ENCODE measurements at places on chromosomes 6 and 20.

GRCh38 chr6:160791981-160792418 is 90.0 kb downstream of the PLG start:
- DNase-seq, result no peak

DNA sequence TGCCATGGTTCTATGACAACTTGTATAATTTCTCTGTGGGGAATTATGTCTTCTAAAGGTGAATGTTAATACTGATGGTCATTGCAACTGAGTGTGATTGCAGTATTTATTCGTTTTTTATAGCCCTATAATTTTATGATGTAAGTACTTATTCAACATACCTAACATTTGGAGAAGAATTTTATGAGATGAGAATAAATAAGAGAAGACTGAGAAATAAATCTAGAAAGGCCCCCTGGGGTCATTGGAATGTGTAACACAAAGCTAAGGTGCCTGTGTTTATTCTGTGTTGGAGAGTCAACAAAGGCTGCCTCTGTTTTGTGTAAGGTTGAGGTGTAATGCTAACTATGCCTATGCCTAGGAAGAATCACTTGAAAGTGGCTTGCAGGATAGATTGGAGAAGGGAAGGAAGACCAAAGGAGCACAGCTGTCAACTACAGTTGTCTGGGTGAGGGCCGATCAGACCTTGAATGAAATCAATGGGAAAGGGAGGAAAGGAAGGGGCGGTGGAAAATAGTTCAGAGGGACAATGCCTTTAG is 1076.7 kb downstream of the KIF16B start:
- peak; percentile 64 for DNase-seq

GRCh38 chr6:2432292-2432691 is 186.9 kb upstream of the GMDS start:
- no peak for DNase-seq

DNA sequence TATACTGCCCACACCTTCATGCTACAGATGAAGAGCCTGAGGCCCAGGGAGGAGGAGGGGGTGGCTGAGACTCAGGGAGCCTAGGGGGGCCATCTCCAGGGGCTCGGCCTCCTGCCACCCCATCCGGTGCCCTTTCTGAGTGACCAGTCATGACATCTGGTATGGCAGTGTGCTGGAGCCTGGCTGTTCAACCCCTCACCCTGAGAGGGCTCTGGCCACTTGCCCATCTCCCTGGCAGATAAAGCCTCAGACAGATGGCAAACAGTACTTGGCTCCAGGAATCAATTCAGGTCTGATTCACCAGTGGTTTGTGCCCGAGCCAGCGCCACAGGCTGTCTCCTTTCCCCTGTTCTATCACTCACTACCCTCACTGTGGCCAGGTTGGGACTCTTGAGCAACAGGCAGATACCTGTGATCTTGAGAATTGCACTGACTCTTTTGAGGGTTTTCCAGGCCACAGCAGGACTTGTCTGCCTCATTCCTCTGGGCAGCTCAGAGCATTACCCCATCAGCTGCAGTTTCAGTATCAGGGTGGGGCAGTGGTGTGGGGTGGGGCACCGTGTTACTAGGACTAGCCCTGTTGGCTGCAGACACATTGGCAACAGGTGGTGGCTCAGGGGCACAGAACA is 22.8 kb downstream of the SRSF3 start:
- no peak for DNase-seq

DNA sequence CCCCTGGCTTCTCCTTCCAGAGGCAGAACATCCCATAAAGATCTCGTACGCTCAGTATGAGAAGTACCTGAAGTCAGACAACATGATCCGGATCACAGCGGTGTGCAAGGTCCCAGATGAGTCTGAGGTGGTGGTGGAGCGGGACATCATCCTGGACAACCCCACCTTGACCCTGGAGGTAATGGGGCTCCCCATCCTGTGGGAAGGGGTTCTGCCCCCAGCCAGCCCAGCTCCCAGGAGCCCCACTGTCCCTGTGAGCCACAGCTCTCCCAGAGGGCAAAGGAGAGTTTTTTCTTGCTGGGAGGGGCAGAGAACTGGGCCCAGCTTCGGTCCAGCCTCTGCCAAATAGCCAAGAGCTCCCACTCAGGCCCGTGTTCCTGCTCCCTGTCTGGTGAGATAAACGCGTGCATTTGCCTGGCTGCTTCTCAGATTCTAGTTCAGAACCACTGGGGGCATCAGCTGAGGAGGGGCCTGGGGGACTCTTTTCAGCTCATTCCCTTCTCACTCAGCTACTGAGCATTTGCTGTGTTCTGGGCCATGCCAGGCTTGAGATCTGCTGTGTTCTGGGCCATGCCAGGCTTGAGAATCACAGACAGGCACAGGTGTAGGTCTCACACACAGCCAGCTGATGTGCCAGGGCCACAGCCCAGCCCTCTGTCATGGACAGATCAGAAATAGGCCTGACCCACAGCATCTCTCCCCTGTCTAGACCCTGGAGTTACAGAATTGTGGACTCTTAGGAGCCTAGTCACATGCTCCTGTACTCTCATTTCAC is 39.5 kb downstream of the TGM3 start:
- no peak for DNase-seq

GRCh38 chr6:8743170-8743745 is 307.9 kb upstream of the SLC35B3 start:
- DNase-seq, result no peak

DNA sequence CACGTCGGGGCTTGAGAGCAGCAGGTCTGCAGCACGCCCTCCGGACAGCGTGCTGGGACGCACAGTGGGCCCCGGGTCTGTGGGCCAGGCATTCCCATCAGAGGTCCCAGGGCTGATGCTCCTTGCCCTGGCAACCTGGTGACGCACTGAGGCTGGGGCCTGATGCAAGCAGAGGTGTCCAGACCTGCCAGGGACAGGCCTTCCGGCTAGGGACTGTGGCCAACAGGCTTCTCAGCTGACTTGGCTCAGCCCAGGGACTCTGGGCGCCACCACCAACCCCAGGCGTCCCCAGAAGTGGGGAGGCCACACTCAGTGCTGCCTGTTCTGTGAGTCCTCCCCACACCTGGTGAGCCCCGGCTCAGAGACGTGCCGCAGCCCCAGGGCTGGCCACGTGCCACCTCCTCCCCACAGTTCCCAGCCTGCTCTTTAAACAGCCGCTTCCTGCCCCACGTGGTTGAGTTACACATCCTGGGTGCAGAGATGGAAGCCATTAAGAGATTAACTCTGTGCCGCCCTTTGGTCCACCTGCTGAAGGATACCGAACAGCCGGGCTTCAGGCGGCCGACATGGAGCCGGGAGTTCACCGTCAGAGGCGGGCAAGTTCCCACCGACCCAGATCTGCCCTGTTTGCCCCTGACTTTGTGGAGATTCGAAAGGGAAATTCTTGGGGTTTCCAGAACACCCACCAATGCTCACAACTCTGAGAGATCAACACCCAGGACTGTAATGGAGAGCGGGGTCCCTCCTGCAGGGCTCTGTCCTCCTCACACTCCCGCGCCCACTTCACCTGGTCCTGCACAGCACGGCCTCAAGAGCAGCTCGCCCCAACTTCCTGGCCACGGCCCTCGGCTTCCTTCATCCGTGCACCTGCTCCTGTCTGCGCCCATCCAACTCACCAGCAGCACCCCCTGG is 37.6 kb upstream of the ZBP1 start:
- DNase-seq, result no peak

GRCh38 chr6:163667372-163668060 is 253.0 kb downstream of the QKI start:
- no peak for DNase-seq

GRCh38 chr20:15528391-15529111 is 1044.7 kb downstream of the KIF16B start:
- DNase-seq, result no peak

DNA sequence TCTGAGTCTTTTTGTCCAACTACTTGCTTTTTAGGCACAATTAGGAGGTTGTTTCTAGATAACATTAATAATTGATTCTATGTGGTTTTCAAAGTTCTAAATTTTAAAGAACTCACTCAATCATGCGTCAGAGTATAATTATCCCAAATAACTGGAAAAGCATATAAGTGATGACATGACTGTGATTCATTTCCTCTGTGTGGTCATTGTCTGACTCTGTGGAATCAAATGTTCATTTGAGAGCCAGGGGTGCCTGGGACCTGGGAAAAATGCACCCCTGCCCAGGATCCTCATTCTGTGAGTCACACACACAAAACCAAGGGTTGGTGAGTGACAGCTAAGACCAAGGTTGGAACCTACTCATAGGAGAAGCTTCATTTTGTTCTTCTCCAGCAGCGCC is 127.1 kb upstream of the MLIP start:
- no peak for DNase-seq

DNA sequence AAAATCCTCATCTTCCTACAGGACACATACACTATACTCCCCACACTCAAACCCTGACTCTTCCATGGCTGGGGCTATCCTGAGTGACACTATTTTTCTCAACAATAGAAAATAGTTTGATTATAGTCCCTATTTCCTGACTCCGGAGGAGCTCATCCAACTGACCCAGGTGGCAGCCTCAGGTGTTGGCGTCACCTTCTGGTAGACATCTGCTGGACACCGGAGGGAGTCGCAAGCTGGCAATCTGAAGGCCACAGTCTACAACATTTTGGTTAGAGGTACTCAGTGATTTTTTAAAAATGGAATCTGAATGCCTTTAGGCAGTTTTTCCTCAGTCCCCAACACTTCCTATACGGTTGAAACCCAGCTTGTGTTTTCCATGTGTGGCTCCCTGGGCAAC is 32.2 kb upstream of the OCSTAMP start:
- peak; percentile 57 for DNase-seq

DNA sequence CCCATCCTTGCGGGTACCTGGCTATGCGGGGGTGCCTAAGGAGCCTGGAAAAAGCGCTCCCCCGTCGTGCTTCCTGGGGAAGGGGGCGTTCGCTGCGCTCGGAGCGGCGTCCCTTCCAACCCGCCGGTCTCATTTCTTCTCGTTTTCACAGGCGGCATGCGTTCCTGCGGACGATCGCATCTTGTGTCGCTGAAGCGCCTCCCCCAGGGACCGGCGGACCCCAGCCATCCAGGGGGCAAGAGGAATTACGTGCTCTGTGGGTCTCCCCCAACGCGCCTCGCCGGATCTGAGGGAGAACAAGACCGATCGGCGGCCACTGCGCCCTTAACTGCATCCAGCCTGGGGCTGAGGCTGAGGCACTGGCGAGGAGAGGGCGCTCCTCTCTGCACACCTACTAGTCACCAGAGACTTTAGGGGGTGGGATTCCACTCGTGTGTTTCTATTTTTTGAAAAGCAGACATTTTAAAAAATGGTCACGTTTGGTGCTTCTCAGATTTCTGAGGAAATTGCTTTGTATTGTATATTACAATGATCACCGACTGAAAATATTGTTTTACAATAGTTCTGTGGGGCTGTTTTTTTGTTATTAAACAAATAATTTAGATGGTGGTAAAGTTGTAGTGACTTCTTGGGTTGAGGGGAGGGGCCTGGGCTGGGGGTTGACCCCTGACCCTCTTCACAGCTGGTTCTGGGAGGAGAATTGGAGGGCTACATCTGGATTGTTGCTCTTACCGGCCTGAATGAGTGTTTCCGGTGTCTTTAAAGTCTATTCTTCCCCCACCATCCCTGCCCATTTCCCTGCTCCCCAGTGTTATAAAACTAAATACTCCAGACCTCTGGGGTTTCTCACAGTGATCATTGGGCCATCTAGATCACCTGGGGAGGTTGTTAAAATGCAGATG is 1.1 kb downstream of the ID1 start:
- DNase-seq, result peak; percentile 68

DNA sequence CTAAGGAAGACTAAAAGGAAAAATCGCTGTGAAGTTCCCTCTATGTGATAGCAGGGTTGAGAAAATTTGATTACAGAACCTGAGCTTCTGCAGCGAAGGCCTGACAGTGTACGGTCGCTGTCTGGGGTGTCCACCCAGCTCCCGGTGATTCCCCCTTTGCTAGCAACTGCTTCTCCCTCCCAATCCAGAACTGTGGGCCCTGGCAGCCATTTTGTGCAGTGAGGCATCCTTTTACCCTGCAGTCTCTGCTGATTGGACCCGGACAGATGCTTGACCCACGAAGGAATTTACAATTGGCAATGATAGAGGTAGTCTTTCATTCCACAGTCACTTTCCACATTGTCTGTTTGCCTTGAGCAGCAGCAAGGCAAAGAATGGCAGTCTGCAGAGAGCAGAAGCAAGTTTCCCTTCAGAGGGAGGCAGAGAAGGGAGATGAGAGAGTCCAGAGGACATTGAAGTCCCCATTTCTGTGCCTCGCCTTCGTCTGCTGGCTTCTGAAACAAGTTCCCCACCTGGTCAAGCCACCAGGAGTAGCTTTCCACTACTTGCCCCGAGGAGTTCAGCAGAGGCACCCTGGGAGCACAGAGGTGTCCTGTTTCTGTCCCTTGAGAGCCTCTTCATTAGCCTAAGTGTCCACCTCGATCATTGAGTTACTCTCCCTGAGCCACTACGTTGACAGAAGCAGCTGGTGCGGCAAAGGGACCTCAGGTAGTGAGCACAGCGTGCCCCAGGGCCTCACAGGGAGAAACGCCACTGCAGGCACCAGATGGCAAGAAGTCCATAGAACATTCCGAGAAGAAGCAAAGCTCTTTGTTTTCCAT is 370.3 kb downstream of the NRN1 start:
- no peak for DNase-seq

DNA sequence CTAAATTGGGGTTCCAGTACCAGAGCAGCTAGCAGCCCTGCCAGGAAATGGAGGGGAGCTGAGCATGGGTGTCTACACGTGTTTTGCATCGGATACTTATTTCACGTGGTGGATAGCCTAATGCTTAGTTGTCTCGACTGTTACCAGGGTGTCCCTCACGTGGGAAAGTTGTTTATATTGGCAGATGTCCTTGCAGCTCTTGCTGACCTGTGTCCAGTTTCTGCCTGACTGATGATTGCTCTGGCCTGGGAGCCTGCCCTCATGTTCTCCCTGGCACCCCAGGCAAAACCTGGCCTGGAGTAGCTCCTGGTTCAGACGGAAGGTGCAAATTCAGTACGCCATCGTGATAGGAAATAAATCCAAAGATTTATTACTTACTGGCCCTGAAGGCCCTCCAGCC is 11.8 kb upstream of the FERMT1 start:
- DNase-seq, result no peak

- no peak for DNase-seq
These were observed 435.8 kb upstream of the JARID2 start for GRCh38 chr6:14810021-14810420.

- DNase-seq, result no peak
These were observed 84.3 kb downstream of the CARMIL1 start for GRCh38 chr6:25363427-25363826.

- no peak for DNase-seq
These were observed 91.7 kb upstream of the EPB41L1 start for GRCh38 chr20:36062799-36063198.

DNA sequence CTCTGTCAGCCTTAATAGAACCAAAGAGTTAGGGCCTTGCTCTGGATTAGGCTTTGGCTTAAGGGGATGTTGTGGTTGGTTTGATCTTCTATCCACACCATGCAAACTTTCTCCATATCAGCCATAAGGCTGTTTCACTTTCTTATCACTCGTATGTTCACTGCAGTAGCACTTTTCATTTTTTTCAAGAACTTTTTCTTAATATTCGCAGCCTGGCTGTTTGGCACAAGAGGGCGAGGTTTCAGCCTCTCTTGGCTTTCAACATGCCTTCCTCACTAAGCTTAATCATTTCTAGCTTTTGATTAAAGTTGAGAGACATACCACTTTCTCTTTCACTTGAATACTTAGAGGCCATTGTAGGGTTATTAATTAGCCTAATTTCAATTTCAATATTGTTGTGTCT is 193.1 kb downstream of the NRN1 start:
- DNase-seq, result no peak

Data from NCI-H146 (cell line).